AG20443 (cell line): ENCODE measurements at places on chromosomes 6 and 20.

DNA sequence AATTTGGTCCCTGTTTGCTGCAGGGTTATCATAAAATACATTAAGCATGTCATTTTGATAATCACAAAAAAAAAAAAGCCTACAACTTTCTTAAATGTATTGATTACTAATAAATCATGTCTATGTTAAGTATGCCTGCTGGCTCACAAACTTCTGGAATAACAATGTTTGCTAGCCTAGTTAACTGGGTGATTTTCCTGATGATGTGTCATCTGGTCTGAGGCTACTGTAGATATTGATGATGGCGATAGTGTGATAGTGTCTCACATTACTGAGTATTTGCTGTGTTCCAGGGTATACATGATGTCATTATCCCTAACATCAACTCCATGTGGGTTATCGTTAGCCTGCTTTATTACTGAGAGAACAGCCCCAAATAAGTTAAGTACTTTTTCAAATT, 86.2 kb upstream of the VSTM2L start:
- DNase-seq = no peak

DNA sequence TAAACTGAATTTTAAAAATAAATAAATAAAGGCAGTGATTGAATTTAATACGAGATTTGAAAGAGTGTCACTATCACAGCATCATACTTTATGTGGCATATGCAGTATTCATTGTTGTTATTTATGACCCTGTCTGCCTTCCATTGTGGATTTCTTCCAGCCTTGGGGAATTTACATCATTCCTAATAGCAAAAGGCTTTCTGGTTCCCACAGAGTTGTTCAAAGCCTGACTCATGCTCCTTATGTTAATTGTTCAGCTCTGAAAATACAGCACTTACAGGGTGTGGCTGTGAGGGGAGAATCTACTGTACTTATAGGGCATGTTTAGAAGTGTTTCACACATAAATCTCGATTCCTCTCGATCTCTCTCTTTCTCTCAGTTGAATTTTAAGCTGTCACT, 54.4 kb downstream of the JAG1 start:
- DNase-seq = peak; percentile 78

DNA sequence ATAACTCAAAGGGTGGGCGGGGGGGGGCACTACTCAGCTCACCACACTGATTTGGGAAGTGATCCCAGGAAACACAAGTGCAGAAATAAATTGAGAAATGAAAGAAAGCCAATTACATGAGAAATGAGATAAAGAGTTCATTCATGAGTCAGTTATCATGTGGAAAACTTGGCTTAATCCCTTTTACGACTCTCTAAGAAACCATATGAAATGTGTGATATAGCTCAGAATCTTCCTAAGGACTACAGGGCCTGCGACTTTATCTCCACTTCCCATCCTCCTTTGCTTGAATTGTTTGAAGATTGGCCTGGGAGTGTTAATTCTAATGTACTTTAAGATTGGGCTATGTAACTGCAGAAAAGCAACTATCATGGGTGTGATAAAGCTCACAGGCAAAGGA, 3.6 kb upstream of the BTN2A2 start:
- no peak for DNase-seq

- DNase-seq = no peak
These were observed 60.5 kb upstream of the GMDS start for GRCh38 chr6:2305951-2306350.

DNA sequence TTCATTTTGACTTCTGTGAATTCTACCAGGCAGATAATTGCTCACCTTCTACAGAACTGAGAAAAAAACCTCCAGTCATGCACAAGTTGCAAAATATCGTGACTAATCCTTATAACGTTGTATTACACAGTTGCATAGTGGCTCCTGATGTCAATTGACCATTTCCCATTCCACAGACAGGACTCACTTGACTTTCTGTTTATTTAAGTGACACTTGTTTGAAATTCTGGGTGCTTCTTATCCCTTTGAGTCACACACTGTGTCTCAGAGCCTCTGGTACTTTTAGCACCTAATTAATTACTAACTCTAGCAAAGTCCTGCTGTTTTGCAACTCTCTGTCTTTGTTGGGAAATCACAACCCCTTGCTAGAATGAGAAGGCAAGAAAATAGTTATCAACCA, 16.2 kb upstream of the RSPO3 start:
- peak; percentile 69 for DNase-seq

- DNase-seq = no peak
These were observed 8.4 kb upstream of the PPP1R14C start for GRCh38 chr6:150134280-150134920.

- DNase-seq = peak; percentile 48
These were observed 108.4 kb upstream of the MAFB start for GRCh38 chr20:40797425-40797824.

GRCh38 chr6:157770946-157771345, 52.1 kb upstream of the SNX9 start:
- DNase-seq = no peak

DNA sequence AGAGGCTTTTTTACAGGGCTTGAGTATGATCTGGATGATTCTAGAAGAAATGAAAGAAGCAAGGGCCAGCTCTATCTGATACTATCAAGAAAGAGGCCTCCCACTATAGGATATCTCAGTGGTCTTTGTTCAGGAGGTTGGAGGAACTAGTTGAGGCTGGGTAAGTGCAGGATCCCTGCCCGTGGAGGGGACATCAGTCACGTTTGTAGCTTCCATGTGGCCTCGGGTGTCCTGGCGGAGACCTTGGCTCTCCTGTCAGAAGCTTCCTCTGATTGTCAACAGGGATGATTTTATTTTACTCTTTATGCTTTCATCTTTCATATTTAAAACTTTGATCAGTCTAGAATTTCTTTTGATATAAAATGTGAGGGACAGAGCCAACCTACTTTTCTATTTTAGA, 86.6 kb downstream of the PHACTR3 start:
- no peak for DNase-seq

DNA sequence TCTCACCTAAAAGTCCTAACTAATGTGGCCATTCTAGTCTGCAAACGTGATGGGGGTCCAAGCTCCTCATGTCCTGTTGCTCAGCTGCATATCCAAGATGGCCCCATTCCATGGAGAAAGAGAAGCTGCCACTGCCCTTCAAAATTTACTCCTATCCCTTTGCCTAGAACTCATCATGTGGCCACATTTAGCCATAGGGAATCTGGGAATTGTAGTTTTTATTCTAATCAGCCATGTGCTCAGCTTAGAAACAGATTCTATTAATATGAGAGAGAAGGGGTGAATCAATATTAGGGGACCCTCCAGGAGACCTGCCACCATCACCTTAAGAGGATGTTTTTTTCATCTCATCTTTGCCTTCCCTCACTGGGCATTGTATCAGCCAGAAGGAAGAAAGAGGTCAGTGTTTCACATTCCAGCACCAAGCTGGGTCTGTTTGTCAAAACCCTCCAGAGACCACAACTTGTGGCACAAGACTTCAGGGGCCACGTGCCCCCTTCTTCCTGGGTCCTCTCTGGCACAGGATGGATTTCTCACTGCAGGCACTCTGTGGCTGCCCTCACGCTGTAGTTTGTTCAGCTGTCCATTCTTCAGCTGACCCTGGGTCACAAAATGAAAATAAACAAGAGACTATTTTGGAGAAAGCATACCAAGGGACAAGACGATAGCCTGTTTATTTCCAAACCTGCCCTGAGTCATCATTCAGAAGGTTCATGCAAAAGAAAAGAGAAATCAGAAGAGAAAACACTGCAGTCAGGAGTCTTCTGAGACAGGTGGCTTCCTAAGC, 172.0 kb downstream of the EYA2 start:
- DNase-seq = no peak

DNA sequence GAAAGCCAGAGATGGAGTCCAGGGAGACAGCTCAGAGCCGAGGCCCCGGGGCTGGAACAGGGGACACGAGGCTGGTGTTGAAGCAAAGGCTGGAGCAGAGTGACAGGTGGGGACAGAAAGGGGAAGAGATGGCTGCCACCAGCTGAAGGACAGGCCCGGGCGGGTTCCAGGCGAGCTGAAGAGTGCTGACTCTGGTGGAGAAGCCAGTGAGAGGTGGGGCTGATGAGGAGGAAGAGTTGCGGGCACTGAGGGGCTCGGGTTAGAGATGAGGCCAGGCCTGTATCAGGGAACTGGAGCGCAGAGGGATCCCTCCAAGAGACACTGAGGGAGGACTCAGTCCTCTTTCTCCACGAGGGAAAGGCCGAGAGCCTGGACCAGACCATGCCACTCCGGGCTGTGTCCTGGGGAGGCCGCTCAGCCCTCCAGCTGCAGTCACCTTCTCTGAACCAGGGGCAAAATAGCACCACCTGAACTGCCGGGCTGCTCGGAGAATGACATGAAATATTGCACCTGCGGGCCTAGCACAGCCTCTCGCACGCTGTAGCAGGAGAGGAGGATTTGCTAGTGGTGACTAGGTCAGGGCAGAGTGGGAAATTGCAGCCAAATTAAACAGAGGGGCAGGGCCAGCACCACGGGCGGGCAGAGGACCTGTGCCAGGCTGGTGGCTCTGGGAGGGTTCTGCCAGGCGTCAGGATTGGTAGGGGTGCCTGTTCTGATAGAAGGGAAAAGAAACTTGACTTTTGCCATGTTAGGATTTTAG, 175.9 kb downstream of the ZDHHC14 start:
- no peak for DNase-seq

GRCh38 chr20:32509639-32510066, 75.5 kb downstream of the NOL4L start:
- DNase-seq = peak; percentile 52

DNA sequence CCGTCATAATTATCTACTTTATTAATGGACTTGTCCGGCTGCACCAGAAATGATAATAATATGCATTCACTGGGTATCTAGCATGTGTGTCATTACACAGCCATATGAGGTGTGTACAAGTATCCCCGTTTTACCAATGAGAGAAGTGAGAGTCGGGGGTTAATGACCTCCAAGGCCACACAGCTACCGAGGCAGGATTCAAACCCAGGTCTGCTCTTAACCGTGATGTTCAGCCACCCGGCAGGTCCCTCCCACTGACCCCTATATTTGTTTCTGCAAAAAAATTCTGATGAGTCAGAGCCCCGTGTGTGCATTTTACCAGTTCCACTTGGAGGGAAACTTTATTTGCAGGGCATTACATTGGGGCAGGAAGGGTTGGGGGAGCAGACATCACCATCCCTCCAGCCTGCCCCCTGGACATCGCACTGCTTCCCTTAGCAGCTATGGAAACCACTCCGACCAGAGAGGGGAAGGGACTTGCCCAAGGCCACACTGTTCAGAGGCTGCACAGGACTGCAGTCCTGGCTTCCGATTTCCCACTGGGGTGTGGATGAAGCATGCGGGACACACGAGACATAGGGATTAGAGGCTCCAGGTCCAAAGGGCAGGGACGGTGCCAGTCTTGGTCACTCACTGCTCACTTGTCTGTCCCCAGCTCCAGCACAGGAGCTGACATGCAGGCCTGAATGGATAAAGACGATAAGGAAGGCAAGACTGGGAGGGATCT, 10.1 kb upstream of the SRC start:
- no peak for DNase-seq

DNA sequence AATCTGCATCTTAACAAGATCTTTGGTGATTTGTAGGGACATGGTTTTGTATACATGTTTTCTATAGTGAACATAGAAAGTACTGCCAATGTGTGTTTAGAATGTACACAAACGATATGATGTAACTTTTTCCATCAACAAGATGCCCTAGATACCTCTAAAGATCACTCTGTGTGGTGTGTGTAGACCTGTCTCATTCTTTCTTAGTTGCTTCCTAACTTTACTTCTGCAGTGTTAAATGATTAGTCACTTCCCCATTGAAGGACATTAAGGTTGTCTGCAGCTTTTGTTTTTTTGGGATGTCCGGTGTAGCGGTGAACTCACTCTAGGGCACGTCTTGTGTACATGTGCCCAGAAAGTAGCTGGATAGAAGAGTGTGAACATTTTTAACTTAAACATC, 35.9 kb downstream of the CDYL start:
- DNase-seq = no peak

DNA sequence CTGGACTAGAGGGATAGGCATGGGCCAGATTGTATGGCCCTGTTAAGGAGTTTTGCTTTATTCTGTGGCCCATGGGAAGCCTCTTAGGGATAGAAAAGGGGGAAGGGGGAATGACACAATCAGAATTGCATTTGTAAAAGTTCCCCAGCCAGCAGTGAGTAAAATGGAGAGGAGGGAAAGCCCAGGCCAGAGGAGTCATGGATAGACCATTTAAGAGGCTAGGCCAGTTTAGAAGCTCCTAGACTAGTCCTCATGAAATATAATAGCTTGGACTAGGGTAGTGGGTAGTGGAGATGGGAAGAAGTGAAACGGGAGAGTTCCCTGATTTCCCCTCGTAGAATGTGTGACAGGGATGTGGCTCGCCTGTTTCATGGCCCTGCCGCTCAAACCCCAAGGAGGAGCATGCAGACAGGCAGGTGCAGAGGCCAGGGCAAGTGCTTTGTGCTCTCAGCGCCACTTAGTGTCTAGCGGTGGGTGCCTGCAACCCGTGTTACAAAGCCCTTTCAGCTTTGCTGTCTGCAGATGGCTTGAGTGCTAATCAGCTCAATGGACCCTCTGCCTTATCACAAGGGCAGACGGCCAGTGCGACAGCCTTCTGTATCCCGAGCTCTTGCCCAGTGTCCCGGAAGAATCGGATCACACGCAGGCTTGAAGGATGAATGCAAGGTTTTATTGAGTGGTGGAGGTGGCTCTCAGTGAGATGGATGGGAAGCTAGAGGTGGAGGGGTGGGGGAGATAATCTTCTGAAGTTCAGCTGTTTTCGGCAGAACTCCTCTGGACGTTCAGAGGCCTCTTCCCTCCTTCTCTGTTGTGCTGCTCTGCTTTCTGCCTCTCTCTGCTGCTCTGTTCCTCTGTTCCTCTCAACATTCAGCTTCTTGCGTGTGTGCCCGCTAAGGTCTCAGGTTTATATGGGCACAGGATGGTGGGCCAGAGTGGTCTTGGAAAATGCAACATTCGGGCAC, 141.1 kb downstream of the CEP57L1 start:
- DNase-seq = no peak

GRCh38 chr20:63009988-63010769, 3.4 kb upstream of the BHLHE23 start:
- no peak for DNase-seq

- no peak for DNase-seq
These were observed 143.6 kb upstream of the TNFAIP3 start for GRCh38 chr6:137723273-137724017.

GRCh38 chr6:73174646-73175045, 50.6 kb downstream of the KHDC1L start:
- no peak for DNase-seq

DNA sequence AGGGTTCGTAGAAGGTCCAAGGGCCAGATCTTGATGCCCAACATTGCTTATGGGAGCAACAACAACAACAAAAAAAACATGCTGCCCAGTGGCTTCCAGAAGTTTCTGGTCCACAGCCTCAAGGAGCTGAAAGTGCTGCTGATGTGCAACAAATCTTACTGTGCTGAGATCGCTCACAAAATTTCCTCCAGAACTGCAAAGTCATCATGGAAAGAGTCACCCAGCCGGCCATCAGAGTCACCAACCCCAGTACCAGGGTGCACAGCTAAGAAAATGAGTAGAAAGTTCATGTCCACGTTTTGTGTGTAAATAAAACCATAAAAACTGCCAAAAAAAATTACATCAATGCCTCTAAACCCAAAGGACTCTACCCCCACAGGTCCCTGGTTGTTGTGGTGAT, 3.8 kb downstream of the HLA-DPB1 start:
- no peak for DNase-seq

GRCh38 chr20:62832212-62832922, 15.5 kb downstream of the COL9A3 start:
- DNase-seq = no peak
